ENCODE measurements at places on chromosomes 2 and 18.
A peak's percentile ranks its signal among the peaks of the same experiment; 100 is the strongest.

DNA sequence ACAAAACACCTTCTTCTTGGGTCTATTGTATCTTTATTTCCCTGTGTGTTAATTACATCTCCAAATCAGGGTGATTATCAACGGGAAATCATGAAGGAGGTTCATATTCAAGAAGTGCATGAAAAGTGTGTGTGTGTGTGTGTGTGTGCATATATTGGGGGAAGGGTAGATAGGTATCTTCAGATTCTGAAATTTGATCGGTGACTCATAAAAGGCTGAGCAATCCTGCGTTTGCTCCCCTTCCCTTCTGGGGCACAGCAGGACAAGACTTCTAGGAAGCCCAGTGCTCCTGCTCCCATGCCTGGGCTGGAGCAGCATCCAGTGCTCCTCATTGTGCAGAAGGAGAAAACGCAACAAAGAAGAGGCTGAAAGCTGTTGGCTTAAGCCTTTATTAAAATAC is 25.8 kb downstream of the MC5R start:
- DNase-seq, result no peak

DNA sequence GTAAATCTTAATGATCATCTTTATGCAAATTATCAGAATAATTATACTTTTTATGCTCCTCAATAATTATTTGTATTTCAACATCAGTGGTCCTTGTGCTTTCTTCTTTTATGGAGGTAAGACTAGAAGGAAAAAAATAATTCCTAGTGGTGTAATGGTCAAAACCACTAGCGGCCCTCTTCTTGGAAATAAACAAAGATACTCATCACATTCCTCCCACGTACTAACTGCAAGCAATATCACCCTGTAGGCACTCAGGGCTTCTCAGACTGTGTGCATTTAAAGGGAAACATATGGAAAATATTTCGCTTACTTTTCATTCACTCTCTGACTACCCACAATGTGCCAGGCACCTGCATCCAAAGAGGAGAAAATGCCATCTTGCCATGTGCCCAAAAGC is 263.7 kb downstream of the DOK6 start:
- no peak for DNase-seq

- DNase-seq, result peak; percentile 78
These were observed 136.8 kb downstream of the NEDD4L start for GRCh38 chr18:58180738-58181353.

DNA sequence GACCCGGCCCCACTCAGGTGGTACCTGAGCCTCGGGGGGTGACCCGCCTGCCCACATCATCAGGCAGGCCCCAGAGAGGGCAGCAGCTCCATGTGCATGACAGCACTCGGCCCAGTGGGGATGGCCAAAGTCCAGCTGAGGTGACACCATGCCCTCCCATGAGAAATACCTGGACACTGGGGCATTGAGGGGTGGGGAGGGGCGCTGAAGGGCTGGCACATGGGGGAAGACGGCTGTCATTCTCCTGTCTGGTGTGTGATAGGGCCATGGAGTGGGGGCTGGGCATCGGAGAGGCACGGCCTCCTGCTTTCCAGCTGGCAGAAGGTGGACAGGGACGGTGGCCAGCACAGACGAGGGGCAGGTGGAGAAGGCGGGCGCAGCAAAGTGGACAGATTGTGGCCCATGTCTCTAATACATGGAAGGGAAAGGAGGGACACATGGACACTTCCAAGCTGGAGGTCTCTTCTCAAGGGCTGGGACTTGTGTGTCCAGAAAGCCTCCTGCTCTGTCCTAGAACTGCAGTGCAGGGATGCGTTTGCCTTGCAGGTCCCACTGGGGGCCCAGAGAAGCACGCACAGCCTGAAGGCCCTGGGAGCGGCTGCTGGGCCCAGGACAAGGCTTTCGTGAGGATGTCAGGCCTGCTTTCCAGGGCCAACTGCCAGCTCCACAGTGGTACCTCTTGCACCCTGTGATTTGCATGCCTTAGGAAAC is 302.2 kb downstream of the NDUFA10 start:
- DNase-seq, result no peak

- no peak for DNase-seq
These were observed 16.2 kb upstream of the APOB start for GRCh38 chr2:21059885-21060610.

- no peak for DNase-seq
These were observed 123.3 kb upstream of the RND3 start for GRCh38 chr2:150610670-150611279.

DNA sequence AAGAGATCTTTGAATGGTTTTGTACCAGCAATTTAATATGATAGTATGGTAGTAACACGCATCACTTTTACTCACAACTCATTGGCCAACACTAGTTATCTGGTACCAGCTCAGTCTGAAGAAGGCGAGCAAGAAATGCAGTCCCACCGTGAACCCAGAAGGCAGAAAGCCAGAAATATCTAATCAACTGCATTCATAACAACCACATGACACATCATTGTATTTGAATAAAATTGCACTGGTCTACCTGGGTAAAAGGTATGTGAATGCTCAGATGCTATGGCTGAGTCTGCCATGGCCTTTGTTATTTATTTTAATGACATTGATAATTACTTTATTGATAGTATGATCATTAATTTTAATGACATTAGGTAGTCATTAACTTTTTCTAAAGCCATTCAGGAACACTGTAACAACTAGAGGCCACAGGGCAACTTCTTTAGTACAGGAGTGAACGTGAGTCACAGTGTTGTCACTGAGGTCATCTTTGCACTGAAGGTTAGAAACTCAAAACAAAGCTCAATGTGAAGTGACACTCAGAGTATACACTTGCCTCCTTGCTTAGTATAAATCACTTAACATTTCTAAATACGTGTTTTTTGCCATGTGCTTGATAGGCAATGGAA is 475.6 kb upstream of the TNP1 start:
- no peak for DNase-seq

DNA sequence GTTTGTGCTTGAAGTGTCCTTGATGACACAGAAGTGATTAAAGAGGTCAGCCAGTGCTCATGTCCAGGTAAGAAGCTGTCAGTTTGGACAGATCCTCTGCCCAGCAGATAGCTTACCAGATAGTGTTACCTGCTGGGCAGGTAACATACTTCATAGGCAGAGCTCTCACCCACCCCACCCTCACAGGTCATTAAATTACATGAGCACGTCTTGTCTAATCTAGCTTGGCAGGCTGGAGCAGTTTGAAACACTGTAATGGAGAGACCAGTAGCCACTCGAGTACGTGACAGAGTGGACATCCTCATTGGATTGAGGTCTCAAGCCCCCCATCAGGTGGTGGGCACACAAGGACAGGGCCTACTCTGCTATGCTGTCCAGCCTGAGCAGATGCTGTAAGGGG is 27.1 kb downstream of the TTC32 start:
- no peak for DNase-seq

DNA sequence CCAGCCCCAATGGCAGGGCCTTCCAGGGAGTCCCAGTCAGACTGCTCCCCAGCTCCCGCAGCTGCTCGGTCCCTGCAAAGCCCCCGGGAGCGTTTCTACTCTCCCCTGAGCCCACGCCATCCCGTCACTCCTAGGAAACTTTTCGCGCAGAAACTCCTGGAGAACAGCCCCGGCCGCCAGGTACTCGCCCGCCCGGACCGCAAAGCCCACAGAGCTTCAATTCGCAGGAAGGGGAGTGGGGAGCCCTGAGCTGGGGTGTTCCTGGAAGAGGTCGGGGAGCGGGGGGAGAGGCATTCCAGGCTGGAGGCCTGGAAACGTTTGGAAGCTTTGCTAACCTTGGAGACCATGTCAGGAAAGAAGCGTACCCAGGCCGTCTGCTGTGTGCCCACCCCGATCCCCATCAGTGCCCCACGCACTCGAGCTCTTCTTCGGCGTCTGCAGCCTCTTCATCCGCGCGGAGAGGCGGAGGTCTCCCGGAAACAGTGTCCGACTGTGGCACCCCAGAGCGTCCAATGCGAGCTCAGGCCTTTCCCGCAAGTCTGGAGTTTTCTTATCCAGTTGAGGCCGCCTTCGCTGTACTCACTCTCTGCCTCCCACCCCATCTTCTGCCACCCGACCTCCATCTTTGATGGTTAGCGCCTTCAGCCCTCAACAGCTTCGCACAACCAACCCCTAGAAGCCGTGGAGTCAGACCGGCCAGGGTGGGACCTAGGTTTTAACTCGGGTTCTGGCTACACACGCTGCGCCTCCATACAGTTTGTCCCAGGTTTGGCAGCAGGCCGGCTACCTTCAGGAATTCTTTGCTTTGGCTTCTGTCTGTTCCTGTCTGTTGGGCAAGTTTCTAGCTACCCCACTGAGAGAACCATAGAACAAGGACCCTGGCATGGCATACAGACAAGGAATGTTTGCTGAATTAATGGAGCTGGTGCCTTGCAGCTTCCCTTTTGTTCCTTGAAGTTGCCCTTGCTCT is 3.7 kb downstream of the PCGF1 start:
- DNase-seq, result no peak

DNA sequence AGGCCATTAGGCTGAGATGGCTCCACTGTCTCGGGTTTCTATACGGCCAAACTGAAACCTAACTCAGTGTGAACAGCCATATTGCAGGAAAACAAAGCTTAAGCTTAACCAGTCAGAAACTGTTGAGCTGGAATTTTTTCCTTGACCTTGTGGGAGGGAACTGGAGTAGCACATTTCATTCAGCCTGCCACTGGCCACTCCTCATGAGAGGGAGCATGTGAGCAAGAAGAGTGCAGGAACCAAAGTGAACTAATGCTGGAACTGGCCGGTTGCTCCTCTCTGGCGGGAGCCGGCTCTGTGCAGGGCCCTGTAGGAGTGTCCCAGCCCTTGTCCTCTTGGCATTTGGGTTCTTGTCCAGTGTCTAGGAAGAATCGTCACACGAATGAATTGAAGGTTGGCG is 5.9 kb upstream of the POLE4 start:
- DNase-seq, result no peak

DNA sequence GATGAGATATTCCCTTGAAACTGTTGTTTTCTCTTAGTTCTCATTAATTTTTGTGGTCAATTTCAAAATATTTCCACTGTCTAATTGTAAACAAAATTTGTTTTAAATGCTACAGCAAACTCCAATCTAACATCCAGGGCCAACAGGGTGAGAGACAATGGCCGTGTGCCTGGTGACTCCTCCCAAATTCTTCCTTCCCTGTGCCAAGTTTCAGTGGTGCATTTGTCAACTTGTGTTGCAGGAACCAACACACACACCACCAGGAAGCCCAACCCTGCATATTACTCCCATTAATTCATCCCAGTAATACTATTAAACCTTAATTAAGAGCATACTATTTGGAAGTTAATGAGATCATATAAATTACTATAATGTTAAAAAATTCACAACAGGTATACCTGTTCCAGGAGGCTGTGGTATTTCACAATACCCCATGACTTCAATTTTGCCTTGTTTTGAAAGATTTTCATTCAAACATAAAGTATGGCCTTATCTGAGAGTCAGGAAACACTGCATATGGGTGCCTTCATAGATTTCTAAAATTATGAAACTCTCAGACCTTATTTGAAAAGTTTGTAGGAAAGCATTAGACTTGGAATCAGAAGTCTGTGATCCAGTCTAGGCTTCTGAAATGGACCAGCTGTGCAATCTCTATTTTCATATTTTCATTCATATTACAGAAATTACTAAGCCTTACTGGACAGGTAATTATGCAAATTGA is 1.1 kb downstream of the SERPINB2 start:
- no peak for DNase-seq

DNA sequence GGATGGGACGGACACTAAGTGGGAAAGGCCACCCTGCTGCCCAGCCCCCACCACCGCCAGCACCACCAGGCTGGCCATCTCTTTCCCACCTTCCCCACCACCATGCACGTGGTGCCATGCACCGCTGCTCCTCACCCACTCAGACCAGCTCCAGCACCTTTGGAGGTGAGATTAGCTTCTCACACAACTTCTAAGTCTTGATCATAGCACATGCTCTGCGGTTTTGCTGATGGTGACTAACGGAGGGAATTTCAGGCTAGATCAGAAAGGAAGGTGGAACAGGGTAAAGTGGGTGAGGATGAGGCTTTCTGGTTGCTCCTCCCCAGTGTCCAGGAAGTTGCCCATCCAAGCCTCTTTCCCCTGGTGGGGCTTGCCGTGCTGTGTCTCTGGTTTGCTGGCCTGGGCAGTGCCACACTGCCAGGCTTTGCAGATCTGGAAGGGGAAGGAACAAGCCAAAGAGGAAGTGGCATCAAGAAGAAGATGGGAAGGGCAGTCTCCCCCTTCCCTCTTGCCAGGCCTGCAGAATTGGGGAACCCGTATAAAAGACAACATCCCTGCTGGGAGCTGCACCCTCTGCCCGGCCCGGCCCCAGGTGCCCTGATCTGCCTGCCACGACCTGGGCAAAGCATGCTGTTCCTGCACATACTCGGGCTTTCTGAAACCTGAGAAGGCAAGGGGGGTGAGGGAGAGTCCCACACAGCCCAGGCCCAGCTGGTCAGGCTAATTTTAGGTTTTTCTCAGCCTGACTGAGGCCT is 44.3 kb upstream of the CAB39 start:
- DNase-seq, result no peak

- peak; percentile 56 for DNase-seq
These were observed 3.2 kb downstream of the ID2 start for GRCh38 chr2:8684878-8685696.

DNA sequence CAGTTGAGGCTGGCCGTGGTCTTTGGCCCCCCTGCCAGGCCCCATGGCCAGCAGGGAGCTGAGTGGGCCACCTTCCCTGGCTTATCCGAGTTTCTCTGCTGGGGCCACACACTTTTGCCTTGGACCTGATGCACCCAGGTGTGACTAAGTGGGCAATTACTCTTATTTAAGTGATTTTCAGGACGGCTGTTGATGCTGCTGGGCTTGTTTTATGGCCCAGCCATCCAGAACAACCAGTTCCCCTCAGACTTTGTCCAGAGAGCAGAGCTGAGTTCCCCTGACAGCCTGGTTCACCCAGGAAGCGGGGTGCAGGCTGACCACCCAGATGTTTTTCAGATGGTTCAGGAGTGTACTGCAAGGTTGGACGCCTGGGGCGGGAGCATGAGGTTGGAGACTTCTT is 68.8 kb downstream of the GLI2 start:
- no peak for DNase-seq

Measured in NCI-H1092 treated with DMSO at 0.1 percent for 48 hours (cell line).